ENCODE measurements at places on chromosomes 13 and 19.

GRCh38 chr13:47215736-47216135 is 318.9 kb upstream of the HTR2A start:
- DNase-seq, result no peak

DNA sequence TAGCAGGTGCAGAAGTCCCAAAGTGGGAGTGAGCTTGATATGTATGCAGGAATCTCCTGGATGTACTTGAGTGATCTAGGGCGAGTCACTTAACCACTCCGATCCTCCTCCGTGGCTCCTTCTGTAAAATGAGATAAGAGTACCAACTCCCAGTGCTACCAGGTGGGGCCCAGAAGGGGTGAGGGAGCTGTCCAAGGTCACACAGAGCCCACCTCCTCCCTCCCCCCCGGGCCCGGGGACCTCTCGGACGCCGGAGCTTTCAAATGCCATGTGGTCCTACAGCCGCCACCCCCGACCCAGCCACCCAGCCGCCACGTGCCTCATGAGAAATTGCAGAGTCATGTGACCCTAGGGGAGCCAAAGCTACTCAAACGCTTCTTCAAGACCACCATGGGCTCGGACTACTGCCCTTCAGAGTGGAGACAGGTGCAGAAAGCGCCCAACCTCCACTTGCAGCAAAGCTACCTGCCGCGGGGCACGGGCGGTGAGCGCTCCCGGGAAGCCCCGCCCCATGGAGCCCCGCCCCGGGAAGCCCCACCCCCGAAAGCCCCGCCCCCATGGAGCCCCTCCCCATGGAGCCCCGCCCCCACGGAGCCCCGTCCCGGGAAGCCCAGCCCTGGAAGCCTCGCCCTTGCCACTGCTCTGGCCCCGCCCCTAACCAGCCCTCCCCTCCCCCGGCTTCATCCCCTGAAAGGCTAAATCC is 10.1 kb upstream of the ZNF358 start:
- no peak for DNase-seq

DNA sequence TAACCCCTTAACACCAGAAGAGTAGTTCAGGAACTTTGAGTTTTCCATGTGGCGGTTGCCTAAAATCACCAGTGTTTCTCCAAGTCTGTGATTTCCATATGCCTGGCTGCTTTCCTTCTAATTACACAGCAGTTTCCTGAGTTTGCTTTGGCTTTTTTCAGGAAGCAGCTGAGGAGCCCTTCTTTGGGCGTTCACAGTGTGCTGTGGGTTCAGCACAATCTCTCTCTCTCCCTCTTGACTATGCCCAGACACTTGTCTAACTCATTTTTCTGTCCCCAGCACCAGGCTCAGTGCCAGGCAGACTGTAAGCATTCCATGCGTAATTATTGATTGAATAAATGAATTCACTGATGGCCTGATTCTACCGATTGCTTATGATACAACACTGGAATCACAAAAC is 19.7 kb downstream of the SCEL start:
- DNase-seq, result no peak

GRCh38 chr19:35973487-35973886 is 21.5 kb upstream of the SDHAF1 start:
- no peak for DNase-seq

DNA sequence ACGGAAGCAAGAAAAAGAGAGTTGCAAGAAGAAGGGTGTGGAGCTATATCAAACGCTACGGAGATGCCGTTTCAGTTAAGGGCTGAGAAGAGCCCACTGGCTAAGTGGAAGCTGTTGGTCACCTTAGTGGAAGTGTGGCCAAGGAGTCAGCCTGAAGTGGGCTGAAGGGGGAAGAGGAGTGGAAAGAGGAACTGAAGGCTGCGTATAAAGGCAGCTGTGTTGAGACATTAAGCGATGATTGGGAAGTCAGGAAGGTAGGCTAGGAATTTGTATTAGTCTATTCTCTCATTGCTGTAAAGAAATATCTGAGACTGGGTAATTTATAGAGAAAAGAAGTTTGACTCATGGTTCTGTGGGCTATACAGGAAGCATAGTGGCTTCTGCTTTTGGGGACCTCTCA is 14.1 kb upstream of the FRY start:
- no peak for DNase-seq

- no peak for DNase-seq
Observed at GRCh38 chr13:28850226-28850625, 30.1 kb downstream of the MTUS2 start.

Measured in Right ventricle myocardium inferior (tissue), 1 donor.